Activated CD4-positive, CD25-positive, alpha-beta regulatory T cell treated with anti-CD3 and anti-CD28 coated beads, Interleukin-2, amount 50 U/mL, for 16 hours (primary cell): ENCODE measurements at places on chromosomes 4 and X.

DNA sequence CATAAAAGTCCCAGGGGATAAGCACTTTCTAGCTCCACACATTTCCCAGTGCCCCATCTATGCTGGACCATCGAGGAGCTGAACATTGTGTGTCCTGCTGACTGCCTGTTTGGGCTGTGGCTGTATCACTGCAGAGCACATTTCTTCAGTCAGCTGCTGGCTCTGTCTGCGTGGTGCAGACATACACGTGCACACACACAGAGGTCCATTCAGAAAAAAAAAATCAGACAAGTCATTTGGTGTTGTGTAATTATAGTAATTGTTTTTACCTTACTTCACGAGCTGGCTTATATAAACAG, 1.1 kb upstream of the PDLIM3 start:
- DNase-seq, result no peak

GRCh38 chr4:6182376-6183280, 17.7 kb downstream of the JAKMIP1 start:
- DNase-seq, result no peak

DNA sequence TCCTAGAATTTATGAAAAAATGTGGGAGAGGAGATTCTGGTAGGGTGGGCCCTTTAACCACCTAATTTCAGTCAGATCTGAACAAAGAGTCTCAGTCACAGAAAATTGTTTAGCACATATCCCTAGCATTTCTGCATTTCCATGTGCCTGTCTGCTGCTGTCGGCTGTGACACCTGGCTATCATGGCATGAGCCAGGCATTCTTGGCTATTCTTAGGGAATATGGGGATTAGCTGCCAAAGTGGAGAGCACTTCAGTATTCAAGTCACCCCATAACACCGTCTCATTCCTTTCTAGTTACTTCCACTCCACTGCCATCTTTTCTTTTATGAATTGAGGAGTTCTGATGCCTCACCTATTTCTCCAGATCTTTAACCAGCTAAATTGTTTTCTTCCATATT, 211.5 kb downstream of the FRAS1 start:
- no peak for DNase-seq

GRCh38 chr4:158580064-158580463, 58.4 kb downstream of the RXFP1 start:
- no peak for DNase-seq

GRCh38 chr4:8778291-8778690, 93.3 kb downstream of the HMX1 start:
- DNase-seq, result no peak

DNA sequence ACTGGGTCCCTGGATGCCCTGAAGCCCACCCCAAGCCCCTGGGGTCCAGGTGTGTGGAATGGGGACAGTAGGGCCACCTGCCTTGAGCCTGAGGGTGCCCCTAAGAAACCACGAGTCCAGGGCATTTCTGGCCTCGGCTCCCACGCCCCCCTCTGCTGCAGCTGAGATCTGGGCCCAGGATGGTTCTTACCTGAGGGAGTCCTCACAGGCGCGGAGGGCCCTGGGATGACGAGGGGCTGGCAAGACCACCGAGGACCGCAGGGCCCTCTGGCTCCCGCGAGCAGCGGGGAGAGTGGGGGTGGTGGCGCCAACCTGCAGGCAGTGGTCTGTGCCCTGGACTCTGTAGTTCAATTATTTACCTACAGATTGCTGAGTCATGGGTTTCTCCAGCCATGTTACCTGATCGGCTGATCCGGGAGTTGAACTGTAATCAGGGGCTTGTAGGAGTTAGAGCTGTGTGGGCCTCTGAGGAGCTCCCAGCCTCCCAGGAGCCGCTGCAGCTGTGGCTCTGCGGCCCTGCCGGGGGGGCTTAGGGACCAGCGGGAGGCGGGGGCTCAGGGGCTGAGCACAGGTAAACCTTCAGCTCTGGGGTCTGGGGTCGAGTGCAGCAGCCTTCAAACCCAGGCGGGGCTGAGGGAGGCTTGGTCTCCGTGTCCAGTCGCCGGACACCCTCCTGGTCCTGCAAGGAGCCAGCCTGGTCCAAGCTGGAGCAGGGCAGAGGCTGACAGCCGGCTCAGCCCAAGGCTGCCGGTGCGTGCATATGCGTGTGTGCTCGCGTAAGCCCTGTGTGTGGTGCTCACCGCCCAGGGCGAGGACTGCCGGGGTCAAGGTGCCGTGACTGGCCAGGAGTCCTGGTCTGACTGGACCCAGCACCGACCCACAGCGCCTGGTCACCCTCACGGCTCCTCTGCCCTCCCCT, at the start of gene SLC26A1:
Gene SLC26A1 (minus strand): TSS at position 294 of the 919 bp plus-strand sequence. CDS start 1,701 bp downstream, outside the sequence.
- DNase-seq, result no peak

- DNase-seq, result no peak
Observed at GRCh38 chrX:44036336-44036735, 63.1 kb upstream of the NDP start.

DNA sequence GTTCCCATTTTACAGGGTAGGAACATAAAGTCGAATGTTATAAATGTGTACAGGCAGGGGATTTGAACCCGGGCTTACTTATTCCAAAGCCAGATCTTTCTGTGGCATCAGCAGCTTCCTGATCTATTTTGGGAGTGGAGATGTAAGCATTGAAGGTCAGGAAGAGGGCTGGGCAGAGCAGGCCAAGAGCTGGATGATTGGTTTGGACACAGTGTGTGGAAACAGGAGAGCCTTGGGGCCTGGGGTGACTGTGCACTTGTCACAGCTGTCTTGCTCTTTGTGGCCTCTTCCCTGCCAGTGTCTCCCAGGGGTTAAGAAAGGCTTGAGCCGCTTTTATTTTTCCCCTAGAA, 127.9 kb upstream of the ENPP6 start:
- DNase-seq, result no peak

DNA sequence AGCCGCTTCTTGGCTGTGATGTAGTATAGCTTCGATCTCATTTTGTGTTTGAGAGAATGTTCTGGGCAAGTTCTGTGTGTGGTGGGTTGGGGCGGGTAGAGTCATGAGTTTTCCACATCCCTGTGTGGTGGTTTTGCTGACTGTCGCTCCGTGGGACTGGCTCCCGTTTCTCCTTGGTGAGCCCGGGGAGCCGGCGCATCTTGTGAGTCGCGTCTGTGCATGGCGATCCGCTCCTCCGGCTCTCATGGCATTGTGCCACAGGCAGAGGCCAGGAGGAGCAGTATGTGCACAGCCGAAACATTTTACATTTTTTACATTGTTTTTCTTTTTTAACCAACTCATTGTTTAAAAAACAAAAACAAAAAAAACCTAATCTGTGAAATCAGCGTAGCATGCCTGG, 27.7 kb upstream of the TBC1D14 start:
- DNase-seq, result no peak

- DNase-seq, result no peak
Observed at GRCh38 chrX:106391284-106391911, 220.4 kb upstream of the RADX start.

- no peak for DNase-seq
Observed at GRCh38 chrX:124405868-124406267, 59.5 kb downstream of the SH2D1A start.

- no peak for DNase-seq
Observed at GRCh38 chr4:173337463-173337862, 3.3 kb upstream of the HMGB2 start.

DNA sequence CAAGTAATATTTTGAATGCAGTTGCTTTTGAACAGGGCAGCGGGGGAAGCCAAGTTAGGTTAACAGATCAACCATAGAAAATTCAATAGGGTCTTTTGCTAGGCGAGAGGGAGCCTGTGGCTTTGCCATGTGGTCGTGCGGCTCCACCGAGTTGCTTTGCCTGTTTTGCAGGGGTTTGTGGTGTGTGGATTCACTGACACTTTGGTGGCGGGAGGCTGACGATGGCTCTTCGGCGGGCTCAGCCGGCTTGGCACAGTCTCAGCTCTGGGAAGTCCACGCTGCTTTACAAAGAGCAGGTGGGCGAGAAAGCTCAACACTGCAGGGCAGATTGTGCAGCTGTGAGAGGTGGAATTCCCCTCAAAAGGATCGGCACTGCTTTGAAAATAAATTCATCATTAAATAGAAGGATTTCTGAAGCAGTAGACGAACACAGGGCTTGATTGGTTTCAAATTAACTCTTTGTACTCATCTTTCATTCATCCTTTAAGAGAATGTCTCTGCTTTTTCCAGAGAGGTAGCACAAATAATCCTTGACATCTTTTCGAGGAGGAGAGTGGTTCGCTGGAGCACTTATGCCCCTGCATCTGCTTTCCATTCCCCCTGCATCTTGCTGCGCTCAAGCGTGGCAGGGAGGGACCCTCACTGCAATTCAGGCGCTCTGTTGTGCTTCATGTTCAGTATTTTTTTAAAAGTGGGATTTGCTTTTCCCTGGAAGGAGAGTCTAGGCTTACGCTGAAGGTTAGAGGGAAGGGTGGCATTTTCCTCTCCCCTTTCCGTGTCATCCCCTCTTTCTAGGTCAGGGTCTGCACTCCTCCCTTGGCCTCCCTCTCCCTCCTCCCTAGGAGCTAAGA, 201.8 kb upstream of the LEF1 start:
- no peak for DNase-seq

- DNase-seq, result no peak
Observed at GRCh38 chr4:117664706-117665444, 369.4 kb upstream of the NDST3 start.

GRCh38 chrX:37883196-37883595, 35.8 kb upstream of the DYNLT3 start:
- no peak for DNase-seq

DNA sequence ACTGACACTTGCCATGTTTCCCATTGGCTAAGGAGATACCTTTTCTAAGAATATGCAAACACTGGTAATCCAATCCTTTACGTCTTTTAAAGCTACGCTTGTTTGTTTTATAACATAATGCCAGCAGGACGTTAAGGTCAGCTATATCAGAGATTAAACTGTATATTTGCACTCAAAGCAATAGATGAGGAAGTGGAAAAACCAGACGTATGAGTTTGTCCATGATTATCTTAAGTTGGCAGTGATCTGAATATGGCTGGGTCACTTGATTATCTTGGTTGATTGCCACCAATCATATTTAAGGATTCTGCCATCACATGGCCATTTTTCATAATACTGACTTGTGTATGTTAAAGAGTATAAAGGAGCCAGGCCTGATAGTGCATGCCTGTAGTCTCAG, 19.4 kb downstream of the TMSB4X start:
- DNase-seq, result no peak

DNA sequence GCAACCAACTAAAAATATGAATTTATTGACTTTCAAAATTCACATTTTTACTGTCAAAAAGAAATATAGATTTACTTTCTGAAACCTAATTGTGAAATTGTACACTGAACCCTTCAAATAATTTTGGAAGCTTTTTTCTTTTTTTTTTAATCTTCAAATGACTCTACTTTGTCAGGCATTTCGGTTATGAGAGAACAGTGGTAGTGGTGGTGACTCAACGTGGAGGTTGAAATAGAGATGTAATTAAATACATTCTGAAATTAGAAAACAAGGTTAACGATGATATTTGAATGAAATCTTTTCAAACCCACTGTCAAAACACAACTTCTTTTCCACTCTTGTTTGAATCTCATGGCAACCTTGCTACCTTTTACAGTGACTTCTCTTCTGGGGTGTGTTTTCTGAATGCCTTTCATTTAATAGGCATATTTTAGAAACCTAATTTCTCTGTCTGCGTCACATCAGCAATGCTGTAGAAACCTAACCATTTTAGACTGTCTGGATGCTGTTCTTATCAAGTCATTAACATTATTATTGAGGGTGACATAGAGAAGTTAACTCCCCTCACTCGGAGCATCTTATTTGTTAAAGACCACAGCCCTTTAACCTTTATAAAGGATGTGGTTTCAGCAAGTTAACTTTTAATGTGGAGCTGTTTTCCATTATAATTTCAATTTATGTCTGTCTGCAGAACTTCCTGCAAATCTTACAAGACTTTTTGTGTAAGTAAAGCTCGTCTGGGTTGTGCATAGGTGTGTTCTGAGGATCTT, 136.8 kb downstream of the PCDH7 start:
- DNase-seq, result no peak

- no peak for DNase-seq
Observed at GRCh38 chr4:70613306-70614183, 15.0 kb upstream of the ENAM start.

DNA sequence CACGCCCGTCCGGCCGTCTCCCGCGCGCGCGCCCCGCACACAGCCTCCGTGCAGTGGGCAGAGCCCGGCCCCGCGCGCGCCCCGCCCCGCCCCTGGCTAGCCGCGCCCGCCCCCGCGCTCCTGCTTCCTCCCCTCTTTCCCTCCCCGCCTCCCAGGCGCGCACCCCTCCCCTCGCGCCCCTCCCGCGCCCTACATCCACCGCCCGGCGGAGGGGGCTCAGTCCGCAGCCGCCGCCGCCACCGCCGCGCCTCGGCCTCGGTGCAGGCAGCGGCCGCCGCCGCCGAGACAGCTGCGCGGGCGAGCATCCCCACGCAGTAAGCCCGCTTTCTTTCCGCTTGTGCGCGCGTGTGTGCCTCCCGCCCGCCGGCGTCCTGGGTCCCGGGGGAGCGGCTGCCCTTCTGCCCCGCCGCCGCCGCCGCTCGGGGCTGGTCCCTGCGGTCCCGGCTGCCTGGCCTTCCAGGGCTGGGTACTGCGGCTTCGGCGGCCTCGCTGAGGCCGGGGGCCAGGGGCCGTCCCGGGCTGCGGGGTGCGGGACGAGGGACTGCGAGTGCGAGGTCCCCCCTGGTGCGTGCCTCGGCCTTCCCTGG, at the start of gene FHL1:
Gene FHL1 (plus strand): TSS at position 219 of the 587 bp plus-strand sequence.
- DNase-seq, result no peak

- DNase-seq, result no peak
Observed at GRCh38 chrX:44082829-44083228, 109.6 kb upstream of the NDP start.

GRCh38 chr4:31272331-31273061, 552.3 kb downstream of the PCDH7 start:
- no peak for DNase-seq

- no peak for DNase-seq
Observed at GRCh38 chrX:35700121-35700520, 98.0 kb upstream of the MAGEB16 start.

- no peak for DNase-seq
Observed at GRCh38 chr4:51836549-51836948, 6.4 kb upstream of the DCUN1D4 start.

GRCh38 chr4:29578329-29578728, 1141.8 kb upstream of the PCDH7 start:
- DNase-seq, result no peak

- DNase-seq, result no peak
Observed at GRCh38 chrX:68914479-68914946, 85.7 kb downstream of the EFNB1 start.

DNA sequence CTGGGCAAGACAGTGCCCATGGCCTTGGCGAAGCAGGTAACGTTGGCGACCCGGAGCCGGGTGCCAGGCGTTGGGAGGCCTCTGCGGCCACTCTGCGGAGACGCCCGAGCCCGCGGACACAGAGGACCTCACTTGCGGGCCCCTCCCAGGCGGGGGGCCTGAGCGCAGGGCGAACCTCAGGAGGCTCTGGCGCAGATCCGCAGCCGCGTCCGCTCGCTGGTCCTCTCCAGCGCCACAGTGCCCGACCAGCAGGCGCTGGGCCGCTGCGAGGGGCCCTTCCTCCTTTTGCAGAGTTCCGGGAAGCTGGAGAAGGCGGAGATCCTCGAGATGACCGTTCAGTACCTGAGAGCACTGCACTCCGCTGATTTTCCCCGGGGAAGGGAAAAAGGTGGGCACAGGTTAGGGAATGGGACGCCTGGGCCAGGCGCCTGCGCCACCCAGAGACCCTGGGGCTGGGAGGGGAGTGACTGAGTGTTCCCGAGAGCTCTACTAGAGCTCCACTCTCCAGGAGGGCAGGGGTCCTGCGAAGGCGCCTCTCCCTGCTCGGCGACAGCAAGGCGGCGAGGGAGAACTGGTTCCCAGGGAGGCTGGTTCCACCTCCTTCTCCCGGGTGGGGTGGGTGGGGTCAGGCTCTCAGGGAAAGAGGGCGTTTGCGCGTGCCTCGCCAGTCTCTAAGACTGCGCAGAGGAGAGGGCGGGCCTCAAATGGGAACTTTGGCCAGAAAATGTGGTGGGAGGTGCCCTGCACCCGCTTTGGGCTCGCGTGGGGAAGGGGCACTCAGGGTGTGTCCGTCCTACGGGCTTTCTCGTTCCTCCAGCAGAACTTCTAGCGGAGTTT, 1.4 kb downstream of the HELT start:
- DNase-seq, result no peak
